ENCODE measurements at places on chromosomes 12 and 14.

DNA sequence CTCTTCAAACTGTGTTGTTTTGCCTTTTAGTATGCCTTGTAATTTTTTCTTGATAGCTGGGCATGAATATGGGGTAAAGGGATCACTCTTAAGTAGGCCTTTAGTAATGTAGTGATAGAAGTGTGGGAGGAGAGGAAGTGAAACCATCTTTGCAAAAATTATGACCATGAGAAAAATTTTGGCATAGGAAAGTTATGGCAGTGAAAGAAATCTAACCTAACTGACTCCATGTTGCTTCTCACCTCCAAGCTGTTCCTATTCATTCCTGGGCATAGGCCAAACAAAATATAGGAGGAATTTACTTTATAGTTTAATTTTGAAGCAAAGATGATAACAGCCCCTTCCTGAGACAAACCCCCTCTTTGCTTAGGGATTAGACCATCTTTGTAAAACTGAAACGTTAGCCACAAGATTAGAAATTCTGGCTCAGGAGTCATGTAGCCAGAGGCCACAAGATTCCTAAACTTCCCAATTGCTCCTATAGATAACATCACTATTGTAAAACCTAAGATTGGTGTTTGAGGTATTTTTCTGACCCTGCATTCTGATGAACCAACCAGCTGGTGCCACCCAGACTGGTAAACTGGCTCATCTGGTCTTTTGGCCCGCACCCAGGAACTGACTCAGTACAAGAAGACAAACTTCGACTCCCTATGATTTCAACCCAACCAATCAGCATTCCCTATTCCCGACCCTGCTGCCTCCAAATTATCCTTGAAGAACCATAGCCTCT, 45.8 kb downstream of the CRADD start:
- no peak for DNase-seq

DNA sequence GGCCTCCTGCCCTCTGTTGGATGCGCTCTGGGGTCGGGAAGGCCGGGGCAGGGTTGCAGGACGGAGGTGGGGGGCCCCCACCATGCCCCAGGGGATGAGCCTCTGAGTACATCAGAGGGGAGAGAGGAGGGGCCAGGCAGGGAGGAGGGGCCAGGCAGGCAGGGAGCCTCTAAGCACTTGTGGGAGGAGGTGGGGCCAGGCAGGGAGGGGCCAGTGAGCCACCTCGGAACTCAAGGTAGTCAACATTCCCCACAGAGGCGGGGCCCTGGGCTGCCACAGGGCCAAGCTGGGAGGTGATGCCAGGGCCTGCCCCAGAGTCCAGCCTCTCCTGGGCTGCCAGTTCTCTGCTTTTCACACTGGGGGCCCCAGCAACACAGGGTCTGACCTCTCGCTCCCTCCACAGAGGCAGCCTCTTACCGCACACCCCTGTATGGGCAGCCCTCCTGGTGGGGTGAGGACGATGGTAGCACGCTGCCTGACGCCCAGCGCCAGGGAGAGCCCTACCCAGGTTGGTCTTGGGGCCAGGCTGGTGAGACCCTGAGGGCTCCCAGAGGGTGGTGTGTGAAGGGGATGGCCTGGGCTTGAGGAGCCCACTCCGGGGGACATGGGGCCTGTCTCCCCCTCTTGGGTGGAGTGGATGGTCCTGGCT, 17.4 kb downstream of the CEP170B start:
- DNase-seq: peak; percentile 92

DNA sequence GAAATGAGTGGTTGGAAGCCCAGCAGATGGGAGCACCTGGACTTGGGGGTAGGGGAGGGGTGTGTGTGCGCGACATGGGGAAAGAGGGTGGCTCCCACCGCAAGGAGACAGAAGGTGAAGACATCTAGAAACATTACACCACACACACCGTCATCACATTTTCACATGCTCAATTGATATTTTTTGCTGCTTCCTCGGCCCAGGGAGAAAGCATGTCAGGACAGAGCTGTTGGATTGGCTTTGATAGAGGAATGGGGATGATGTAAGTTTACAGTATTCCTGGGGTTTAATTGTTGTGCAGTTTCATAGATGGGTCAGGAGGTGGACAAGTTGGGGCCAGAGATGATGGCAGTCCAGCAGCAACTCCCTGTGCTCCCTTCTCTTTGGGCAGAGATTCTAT, 9.2 kb downstream of the GABARAPL1 start:
- no peak for DNase-seq

DNA sequence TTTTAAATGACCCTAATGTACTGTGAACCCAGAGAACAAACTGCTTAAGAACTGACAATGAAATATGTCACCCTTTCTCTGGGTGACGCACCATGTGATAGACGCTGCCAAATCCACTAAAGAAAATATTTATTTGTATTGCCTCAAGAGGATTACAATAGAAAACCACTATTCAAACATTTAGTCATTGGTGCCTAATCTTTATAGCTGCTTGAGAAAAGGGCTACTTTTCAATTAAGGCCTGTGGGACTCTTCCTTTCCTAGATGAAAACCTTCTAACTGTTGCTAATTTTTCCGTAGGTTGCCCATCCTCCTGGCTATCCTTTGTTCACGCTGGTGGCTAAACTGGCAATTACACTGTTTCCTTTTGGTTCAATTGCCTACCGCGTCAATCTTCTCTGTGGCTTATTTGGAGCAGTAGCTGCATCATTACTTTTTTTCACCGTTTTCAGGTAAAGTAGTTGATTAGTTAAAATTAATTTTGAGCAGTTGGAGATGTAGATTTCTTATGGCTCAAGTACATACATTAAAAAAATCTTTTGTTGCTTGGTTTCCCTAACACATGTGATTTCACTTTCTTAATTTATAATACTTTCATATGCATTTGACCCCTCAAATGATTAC, 6.0 kb downstream of the TMEM260 start:
- DNase-seq: no peak

DNA sequence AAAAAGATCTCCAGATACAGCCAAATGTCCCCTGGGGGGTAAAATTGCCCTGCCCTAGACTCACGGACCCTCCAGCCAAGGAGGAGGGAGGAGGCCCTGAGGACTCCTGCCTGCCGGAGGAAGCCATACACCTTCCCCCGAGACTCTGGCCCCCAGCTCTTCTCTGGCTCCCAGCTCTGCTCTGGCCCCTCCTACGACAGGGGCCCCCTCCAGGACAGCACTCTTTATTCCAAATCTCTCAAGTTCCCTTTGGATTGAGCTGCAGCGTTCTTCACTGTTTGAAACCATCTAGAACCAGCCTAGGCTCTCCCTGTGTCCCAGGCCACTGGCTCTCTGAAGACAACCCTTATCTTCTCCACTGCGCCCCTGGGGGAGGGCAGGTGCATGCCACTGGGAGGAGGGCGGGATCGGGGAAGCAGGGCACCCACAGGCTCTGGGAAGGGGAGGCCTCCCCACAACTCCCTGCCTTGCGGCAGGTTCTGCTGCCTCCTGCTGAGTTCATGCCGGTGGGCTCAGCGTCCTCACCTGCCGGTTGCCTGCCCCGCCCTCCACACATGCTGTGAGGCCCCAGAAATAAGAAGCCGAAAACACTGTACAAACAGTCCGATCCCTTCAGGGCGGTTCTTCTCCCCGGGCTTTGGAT, 112.7 kb downstream of the DICER1 start:
- DNase-seq: no peak

DNA sequence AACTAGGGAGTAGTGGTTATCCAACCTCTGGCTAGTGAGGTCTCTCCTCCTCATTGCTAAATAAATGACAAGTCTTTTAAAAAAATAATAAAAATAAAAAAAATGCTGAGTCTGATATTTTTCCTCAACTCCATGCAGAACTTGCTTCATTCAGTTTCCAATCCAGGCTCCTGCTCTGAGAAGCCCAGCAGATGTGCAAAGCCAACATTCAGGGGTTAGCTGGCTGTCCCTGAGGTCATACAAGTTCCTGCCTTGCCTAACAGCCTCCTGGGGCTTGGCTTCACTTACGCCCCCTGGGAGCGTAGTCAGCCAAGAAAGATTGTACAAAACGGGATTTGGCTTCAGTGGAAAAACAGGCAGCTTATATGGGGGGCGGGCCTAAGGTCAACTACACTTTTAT, 23.3 kb downstream of the RTRAF start:
- peak; percentile 53 for DNase-seq

GRCh38 chr12:32423559-32423958, 24.2 kb downstream of the FGD4 start:
- no peak for DNase-seq

GRCh38 chr12:130446846-130447654, 109.4 kb downstream of the PIWIL1 start:
- no peak for DNase-seq

- peak; percentile 91 for DNase-seq
Observed at GRCh38 chr12:6826734-6827436, 1.3 kb upstream of the P3H3 start.

DNA sequence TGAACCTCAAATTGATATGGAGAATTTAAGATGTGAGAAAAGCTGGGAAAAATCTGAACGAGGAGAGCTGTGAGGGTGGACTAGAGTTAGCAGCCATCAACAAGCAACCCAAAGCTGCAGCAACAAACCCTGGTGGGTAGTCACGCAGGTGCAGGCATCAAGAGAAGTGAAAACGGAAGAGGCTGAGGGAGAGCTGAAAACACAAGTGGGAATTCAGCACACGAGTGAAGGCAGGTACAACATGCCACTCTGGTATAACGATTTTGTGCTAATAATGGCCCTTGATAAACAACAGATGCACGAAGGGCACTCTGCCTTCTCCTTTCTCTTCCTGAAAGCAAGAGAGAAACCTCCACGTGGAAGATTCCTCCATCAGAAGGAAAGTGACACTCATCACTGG, 11.5 kb downstream of the TCL1B start:
- no peak for DNase-seq

GRCh38 chr14:34628681-34629135, 1.2 kb downstream of the SNX6 start:
- DNase-seq: peak; percentile 80

DNA sequence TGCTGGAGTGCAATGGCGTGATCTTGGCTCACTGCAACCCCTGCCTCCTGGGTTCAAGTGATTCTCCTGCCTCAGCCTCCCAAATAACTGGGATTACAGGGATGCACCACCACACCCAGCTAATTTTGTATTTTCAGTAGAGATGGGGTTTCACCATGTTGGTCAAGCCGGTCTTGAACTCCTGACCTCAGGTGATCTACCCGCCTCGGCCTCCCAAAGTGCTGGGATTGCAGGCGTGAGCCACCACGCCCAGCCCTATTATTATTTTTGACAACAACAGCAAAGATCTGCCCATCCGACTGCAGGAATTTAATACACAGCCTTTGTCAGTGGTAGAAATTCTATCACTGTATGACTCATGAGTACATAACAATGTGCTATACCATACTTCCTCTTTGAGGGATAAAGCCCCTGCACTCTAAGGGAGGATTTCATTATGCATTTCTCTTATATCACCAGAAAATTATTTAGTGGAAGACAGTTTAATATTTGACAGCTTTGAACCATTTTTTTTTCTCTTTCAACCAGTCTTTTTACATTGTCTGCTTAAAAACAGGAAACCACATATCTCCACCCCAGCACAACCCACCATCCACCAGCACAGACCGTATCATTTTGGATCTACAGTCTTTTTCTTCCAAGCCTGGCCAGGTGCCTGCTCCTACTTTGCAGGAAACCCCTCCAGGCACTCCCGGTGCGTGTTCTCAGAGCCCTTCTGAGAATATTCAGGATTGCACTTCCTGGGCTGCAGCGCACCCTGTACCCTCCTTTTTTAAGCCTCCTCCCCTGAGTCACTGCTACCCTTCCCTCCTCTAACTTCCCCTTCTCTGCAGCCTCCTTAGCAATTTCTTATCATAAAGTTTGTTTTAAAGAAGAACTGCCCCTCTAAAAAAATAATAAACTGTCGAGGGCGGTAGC, 594 bp downstream of the ARHGDIB start:
- peak; percentile 60 for DNase-seq

DNA sequence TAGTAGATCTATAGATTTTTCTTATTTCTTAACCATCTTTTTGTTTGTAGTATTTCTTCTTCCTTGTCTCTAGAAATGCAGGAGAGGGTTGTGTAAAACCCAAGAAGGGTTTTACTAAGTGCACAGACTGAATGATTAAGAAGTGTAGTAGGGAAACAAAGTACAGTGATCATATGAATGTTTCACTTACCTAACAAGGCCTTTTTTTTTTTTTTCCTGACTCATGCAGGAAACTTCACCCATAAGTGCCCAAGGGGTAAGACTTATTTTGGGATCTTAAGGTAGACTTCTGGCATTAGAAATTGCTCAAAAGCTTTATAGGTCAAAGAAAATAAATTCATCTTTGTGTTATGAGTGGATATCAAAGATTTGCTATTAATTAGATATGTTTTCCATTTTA, 10.2 kb downstream of the SCN8A start:
- DNase-seq: no peak

DNA sequence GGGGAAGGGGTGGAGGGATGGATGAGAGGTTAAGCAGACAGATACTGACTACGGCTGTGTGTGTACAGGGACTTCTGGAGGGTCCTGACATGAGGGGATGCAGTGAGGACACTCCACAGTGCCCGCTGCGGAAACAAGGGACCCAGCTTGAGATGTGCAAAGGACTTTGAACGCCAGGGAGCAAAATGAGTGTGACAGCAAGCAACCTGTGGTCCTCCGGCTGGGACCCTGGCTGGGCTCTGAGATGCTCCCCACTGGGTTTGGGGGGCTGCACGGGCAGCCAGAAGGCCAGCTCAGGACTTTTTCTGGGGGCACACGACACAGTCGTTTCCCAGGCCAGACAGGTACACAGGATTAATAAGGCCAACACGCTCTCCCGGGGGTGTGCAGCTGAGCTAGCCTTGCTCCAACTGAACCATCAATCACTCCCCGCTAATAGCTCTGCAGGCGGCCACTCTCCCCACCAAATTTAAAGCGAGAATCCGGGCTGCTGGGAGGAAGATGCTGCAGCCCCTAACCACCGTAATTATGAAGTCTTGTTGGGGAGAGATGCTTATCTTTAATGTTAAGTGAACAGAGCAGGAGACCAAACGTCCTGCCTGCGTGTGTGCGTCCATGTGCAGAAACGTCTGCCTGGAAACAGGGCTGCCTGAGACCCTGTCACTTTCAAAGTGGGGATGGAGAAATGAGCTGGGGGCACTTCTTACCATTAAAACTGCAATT, 51.6 kb upstream of the DLK1 start:
- DNase-seq: no peak

All from osteoblast (primary cell).